Activated CD4-positive, alpha-beta T cell treated with anti-CD3 and anti-CD28 coated beads for 24 hours (primary cell): ENCODE measurements at places on chromosomes 16 and 17.

DNA sequence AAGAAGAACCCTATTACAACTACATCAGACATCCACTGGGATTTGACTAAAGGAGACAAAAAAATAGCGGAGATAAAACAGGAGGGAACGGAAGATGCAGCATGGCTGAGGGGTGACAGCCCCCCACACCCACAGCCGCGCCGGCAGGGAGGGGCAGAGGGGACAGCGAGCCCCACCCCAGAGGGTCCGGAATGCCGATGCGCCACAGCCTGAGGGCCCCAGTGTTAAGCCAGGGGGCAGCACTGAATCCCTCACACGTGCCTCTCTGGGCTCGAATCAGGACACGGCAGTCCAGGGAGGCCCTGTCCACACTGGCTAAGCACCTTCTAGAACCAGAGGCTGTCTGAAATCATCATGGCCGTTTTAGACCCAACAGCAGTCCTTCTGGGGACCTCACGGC is 18.8 kb downstream of the MAP1LC3B start:
- DNase-seq, result no peak

DNA sequence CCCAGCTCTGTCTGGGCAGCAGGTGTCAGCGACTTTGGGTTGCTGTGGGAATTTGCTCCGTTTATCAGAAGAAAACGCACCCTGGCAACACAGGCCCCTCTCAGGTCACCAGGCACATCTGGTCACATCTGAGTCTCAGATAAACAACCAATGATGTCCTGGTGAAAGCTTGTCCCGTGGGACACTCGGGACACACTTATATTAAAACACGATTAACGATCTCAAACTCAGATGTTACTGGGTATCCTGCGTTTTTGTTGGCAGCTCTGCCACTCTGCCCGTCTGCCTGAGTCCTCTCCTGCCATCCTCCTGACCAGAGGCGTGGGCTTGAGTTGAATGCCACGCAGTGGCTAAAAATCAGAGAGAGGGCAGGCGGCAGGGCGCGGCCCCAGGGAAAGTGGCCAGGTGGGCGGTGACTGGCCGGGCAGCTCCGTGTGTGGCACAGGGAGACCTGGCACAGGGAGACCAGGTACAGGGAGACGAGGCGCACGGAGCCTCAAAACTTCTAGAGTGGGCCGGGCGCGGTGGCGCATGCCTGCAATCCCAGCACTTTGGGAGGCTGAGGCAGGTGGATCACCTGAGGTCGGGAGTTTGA is 2.1 kb downstream of the SECTM1 start:
- DNase-seq, result no peak

- no peak for DNase-seq
Measured at GRCh38 chr17:69711541-69711940, 297.0 kb downstream of the MAP2K6 start.

DNA sequence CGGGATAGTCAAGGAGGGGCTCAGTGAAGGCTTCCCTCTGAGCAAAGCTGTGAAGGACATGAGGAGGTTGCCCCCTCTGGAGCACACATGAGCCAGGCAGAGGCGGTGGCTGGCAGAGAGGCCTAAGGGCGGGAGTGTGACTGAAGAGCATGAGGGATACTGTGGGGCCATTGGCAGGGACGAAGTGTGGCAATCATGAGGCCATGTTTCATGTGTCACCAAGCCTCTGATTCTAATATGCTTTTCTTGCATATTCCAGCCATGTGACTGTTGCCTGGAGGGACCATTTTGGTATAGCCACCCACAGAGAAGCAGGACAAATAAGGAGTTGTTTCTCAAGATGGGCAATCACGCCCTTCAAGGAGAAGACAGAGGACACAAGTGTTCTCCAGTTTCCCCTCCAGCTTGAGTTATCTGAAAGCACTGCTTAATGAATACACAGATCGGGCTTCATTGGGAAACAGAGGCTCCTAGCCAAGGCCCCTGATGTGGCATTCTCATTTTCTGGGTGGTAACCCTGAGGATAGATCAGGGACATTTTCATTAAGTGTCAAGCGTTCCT is 68.0 kb downstream of the AKAP1 start:
- DNase-seq, result no peak

DNA sequence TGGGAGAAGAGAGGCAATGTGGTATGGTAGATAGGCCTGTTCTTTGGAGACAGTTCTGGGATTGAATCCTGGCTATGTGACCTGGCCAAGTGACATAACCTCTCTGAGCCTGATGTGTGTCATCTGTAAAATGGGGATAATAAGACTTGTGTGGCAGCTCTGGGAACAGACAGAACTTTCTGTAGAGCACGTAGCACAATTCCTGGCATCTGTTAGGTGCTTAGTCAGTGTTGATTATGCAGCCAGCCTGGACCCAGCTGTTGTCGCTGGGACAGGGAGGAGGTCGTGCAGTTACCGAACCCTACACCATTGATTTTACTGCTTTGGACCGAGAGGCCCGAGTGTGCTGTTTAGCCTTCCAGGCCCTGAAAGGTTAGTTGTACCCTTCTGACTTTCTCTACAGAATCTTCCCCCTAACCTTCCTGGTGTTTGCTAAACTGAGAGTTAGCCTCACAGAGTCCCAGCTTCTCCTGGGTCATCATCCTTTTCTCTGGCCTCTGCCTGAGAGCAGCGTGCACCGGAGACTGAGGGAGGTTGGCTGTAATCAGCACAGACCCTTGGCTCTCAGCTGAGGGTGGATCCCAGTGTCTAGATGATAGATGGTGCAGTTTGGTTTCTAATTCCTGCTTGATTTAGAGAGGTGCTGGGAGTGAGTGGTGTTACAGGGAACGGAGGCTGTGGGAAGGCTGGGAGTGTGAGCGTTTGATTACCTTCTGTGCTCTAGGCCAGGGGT is 31.9 kb downstream of the MSI2 start:
- no peak for DNase-seq

- no peak for DNase-seq
Measured at GRCh38 chr17:57550016-57550415, 195.1 kb downstream of the CCDC182 start.

DNA sequence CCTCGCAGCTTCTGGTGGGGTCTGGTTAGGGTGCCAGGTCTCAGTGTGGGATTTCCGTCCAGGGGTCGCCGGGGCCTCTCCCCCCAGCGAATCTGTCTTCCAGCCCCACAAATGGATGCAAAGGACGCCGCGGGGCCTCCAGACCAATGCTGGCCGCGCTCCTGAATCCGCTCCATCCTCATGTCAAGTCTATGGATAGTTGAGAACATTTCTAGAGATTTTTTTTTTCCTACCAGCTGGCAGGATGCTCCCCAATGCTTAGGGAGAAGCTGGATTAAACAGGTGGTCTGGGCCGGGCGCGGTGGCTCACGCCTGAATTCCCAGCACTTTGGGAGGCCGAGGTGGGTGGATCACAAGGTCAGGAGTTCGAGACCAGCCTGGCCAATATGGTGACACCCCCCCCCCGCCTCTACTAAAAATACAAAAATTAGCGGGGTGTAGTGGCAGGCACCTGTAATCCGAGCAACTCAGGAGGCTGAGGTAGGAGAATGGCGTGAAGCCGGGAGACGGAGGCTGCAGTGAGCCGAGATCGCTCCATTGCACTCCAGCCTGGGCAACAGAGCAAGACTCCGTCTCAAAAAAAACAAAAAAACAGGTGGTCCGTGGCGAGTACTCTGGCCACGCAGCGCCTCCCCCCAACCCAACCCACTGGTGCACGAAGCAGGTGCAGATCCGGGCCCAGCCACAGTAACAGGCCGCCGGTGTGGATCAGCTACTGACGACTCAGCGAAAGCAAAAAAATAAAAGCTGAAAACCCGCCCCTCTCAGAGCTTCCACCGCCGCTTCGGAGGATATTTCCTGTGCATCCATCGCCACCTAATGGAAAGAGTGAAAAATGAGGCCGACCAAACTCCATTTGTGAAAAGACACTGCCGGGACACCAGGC is 1.1 kb upstream of the NXN start:
- DNase-seq, result peak; percentile 64

DNA sequence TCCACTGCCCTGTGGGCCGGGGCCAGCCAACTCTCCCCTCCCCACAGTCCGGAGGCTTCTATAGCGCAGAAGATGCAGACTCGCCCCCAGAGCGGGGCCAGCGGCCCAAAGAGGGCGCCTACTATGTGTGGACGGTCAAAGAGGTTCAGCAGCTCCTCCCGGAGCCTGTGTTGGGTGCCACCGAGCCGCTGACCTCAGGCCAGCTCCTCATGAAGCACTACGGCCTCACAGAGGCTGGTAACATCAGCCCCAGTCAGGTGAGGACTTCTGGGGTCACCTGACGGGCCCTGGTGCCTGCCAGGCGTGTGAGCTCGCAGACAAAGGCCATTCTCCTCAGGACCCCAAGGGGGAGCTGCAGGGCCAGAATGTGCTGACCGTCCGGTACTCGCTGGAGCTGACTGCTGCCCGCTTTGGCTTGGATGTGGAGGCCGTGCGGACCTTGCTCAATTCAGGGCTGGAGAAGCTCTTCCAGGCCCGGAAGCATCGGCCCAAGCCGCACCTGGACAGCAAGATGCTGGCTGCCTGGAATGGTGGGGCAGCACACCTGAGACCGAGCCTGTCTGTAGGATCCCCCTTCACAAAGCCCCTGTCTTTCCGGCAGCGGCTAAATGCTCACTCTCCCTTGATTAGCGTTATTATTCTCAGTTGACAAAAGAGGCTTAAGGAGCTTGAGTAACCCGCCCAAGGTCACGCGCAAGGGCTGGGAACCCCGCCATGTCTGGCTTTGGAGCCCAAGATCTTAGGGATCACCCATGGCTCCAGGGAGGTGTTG is 3.9 kb downstream of the SPATA20 start:
- DNase-seq, result no peak

DNA sequence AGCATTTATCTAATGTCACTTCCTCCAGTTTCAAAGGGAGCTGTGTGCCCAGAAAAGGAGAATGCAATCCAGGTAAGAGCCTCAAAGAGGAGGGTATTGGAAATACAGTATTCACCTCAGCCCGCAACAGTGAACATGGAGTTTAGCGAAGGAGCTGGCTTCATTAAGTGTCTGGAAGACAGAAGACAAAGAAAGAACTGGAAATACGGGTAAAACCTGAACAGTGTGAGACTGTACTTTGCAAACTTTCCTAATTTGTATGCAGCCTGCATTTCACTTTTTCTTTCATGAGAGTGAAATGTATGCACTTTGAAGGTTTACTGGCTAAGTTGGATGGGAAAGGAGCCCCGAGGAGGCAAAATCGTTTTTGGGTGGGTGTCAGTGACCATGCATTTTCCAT is 478.4 kb downstream of the HS3ST3B1 start:
- no peak for DNase-seq

GRCh38 chr16:15949210-15950160 is at the start of gene ABCC1:
Gene ABCC1 (plus strand): TSS chr16:15949616. CDS start chr16:15949752, 136 bp downstream.
- peak; percentile 41 for DNase-seq

- DNase-seq, result no peak
Measured at GRCh38 chr16:1071561-1072225, 854 bp upstream of the SSTR5 start.

DNA sequence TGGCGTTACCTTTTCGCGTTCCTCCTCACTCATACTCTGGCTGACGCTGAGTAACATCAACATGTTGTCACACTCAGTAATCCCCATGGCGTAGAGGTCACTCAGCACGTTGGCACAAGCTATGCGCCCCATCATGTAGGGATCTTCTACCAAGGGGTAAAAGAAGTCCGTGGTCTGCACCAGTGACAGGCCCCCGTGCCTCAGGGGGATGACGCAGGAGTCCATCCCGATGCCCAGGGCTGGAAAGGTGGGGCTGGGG is 596 bp downstream of the SEPHS2 start:
- no peak for DNase-seq

GRCh38 chr17:66537502-66537901 is 235.1 kb downstream of the PRKCA start:
- no peak for DNase-seq

DNA sequence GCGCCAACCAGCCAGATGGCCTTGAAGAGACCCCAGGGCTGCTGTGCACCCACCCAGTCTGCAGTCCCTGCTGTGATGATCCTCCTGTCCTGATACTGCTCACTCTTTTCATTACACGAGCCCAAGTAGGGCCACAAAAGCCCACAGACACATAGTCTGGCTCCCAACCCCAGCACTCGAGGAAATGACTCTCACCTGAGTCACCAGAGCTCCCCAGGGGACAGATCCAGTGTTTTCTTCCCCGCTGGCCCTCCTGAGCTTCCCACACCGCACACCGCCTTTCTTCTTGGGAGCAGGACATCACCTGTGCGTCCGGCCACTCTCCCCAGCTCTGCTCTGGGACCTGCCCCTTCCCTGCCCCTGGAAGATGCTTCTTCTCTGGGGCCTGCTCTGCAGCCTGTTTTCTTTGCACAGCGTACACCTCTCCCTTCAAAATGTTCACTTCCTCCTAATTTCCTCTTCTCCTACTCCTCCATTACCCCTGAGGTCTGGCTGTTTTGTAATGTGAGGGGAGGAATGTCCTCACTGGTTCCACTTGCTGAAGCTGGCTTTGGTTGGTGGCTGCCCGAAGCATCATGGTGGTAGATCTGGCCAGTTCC is 2.0 kb upstream of the SCN4A start:
- no peak for DNase-seq

- peak; percentile 71 for DNase-seq
Measured at GRCh38 chr17:41579484-41580243, 7.0 kb downstream of the KRT14 start.

- DNase-seq, result no peak
Measured at GRCh38 chr16:12123462-12123861, 146.9 kb downstream of the SNX29 start.

DNA sequence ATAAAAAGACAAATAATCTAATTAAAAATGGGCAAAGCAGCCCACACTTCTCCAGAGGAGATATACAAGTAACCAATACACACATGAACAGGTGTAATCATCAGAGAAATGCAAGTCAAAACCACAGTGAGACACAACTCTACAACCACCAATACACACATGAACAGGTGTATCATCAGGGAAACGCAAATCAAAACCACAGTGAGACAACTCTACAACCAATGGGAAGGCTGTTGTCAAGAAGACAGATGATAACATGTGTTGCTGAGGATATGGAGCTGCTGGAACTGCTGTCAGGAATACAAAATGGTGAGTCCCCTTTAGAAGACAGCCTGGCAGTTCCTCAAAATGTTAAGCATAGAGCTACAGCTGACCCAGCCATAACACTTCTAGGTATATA is 22.5 kb upstream of the ENGASE start:
- DNase-seq, result no peak

DNA sequence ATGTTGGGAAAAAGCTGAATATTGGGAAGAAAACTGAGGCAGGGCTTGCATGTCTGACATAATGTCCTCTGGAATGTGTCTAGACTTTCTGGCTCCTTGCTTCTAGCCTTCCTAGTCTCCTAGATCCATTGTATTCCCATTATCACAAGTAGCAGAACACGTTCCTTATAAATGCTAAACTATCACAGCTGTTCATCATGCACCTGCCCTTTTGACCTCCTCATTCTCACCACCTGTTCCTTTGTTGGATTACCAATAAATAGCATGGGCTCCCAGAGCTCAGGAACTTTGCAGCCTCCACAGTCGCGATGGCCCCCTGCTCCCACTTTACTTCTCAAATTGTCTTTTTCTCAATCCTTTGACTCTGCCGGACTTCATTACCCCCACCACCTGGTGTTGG is 49.7 kb downstream of the ACSM1 start:
- DNase-seq, result no peak

- no peak for DNase-seq
Measured at GRCh38 chr16:2825906-2826305, 4.2 kb upstream of the ZG16B start.

- DNase-seq, result no peak
Measured at GRCh38 chr17:67187927-67188326, 57.1 kb downstream of the HELZ start.
